ENCODE measurements at places on chromosomes 11 and 22.
A peak's percentile ranks its signal among the peaks of the same experiment; 100 is the strongest.

DNA sequence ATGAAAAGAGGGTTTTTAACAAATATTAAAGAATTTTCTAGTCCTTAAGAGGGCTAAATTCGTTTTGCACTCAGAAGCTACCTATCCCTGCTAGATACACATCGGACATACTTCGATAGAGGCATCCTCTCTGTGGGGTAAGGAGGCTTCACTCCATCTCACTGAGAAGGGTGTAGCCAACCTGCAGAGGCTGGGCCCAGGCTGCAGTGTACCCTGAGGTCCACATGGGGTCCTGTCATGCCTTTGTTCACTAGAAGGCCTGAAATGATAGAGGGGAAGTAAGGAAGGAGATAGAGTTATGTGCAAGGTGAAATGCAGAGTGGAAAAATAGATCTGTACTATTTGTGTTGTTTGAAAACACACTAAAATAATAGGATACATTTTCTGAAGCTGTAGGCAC lies 45.6 kb downstream of the IGSF9B start:
- DNase-seq, result no peak

GRCh38 chr11:95512177-95512576 lies 277.4 kb downstream of the FAM76B start:
- DNase-seq, result no peak

- no peak for DNase-seq
Observed at GRCh38 chr11:102240502-102240901, 76.8 kb upstream of the BIRC3 start.

DNA sequence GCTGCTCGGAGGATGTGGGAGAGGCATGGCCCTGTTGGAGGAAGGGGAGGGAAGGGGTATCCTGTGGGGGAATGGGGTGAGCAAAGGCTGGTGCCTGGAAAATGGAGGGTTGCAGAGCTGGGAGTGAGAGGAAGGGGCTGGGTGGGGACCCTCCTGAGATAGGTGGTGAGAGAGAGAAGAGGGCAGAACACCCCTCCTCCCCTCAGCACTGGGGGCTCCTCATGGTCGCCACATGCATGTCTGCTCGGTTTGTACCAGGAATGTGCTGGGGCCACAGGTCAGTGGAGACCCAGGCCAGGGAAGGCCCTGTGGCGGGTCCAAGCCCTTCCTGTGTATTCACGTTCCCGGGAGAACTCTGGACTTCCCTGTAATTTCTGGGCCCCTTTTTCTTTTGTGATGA lies 27.8 kb upstream of the ACR start:
- no peak for DNase-seq

- no peak for DNase-seq
Observed at GRCh38 chr22:38728871-38729796, 23.4 kb downstream of the GTPBP1 start.

- peak; percentile 85 for DNase-seq
Observed at GRCh38 chr11:133787379-133788141, 57.8 kb downstream of the SPATA19 start.

DNA sequence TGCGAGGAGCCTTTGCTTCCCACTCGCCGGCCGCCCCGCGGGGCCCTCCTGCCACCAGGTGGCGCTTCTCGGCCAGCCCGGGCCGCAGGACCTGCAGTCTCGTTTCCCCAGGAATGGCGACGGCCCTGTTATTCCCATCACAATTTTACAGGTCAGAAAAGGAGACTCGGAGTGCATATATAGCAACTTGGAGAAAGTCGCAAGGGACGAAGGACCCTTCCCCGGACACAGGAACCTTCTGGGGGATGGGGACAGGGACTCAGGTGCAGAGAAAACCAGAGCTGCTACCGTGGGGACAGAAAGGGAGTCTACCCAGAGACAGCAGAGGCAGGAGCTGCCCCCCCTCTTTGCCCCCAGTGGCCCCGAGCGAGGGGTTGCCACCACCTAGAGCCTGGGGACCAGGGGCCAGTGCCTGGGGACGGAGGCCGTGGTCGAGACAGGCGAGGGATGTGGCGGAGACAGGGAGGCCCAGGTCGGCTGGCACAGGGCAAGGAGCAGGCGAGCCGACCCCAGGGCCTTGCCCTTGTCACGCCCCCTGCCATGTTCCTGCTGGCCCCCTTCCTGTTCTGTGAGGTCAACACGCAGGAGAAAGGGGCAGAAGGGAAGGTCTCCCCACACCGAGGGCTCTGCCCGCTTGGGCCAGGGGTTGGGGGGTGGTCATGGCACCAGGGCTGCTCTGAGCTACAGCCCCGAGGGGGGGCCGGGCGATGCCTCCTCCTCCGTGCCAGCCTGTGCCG lies 3.5 kb upstream of the KRTAP5-6 start:
- peak; percentile 90 for DNase-seq

DNA sequence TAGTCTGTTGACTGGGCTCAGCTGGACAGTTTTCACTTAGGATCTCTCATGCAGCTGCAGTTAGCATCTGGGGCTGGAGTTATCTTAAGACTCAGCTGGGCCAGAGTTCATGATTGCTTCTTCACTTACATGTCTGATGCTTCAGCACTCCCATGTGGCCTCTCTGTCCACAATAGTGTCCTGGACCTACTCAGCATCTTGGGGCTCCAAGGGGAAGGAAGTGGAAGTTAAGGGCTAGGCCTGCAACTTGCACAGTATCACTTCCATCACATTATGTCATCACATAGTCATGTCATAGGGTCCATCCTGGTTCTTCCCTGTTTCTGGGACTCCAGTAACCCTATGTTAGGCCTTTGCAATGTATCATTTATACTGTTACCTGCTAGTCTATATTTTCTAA lies 115.9 kb downstream of the C11orf65 start:
- DNase-seq, result no peak

GRCh38 chr22:28075358-28075981 lies 156.4 kb upstream of the PITPNB start:
- DNase-seq, result no peak

DNA sequence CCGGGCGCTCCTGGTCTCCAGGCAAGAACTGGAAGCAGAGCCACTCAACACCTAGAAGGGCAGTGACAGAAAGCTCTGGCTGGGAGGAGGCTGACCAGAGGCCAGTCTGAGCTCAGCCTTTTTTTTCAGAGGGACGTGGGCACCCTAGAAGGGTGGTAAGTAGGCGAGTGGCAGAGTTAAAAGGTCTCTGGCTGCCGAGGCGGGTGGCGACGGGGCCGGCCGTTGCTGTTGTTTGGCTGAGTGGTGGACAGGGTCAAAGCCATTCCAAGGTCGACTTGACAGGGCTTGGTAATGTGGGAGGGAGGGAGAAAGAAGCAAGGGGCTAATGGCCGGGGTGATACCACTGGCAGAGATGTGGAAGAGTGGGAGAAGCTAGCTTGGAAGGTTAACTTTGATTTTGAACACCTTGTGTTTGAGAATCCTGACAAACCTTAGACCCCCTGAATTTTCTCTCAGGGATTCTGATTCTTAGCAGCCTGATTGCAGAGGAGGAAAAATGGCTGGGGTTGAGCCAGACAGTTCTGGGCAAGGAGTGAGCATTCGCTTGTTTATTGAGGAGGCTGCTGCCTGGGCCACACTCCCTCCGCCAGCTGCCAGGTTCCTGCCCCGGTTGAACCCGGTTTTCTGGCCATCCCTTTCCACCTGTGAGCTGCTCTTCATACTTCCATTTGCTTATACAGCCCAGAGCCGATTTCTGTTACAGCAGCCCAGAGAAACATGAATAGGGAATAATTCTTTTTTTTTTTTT lies 868 bp upstream of the SYCE3 start:
- DNase-seq, result no peak

DNA sequence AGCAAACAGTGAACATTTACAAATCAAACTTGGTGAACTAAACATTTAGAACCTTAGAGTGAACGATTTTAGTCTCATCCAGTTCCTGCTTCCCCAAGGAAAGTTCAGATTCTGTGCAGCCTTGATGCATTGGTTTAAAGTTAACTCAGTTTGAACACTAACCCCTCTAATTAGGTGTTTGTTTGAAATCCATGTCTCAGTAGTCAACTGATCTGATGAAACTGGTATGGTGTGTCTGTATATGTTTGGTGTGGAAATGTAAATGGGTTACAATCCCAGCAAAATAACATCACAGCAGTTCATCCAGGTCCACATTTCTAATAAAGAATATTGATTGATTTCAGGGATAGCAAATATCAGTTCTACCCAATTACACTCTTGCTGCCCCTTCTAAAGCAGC lies 532.0 kb downstream of the NTM start:
- DNase-seq, result no peak

DNA sequence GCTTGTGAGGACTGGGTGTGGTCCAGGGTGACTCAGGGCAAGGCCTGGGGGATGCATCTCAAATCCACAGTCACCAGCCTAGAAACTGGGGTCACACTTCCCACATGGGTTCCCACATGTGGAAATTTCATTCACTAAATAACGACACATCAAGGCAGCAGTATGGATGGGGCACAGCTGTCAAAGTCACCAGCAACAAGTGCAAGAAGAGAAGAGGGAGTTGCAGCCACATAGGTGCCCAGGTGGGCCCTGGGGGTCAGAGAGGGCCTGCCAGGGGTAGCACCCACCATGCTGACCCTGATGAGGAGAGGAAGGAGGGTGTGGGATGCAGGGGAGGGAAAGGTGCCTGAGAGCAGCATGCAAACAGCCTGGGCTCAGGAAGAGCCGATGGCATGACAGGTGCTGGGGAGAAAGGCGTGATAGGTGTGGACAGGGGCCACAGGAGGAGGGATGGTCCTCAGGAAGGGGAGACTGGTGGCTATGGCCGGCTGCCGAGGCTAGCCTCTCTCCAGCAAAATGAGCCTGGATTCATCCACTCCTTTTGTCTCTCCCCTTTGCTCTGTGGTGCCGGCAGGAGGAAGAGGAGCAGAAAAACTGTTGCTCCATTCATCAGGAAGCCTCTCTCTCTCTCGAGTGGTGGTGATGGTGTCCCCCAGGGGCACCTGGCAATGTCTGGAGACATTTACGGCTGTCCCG lies 22.3 kb downstream of the DGCR6L start:
- no peak for DNase-seq

- no peak for DNase-seq
Observed at GRCh38 chr11:46345131-46345597, 2.1 kb upstream of the DGKZ start.

DNA sequence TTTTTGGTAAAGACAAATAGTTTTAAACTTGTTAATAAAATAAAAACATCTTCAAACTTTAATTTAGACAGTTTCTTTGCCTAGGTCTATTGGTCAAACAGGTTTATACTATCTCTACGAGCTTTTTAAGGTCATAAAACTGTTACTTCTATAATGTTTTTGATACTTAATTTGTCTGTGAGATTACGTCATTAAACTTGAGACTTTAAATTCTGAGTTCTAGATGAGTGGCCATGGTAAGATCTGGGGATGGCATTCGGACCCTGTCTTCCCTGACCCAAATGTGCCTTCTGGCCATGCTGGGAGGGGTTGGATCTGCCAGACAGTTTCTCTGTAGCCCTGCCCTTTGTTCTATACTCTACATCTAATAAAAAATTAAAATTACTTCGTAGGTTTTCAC lies 497.8 kb downstream of the TMEM135 start:
- no peak for DNase-seq

GRCh38 chr22:22802339-22802970 lies 85.2 kb upstream of the IGLL5 start:
- DNase-seq, result no peak

DNA sequence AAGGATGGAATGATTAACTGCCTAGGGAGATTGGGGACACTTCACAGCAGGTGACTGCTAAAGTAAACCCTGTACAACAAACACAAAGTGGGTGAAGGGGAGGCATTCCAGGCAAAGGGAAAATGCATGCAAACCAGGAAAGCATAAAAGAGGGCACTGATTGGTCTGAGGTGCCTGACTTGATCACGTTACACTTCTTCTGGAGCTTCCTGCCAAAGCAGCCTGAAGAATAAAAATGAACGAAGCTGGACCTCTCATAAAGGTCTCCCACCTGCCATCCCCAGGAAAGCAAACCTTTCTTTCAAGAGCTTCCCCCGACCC lies 46.7 kb upstream of the SCUBE2 start:
- DNase-seq, result no peak

DNA sequence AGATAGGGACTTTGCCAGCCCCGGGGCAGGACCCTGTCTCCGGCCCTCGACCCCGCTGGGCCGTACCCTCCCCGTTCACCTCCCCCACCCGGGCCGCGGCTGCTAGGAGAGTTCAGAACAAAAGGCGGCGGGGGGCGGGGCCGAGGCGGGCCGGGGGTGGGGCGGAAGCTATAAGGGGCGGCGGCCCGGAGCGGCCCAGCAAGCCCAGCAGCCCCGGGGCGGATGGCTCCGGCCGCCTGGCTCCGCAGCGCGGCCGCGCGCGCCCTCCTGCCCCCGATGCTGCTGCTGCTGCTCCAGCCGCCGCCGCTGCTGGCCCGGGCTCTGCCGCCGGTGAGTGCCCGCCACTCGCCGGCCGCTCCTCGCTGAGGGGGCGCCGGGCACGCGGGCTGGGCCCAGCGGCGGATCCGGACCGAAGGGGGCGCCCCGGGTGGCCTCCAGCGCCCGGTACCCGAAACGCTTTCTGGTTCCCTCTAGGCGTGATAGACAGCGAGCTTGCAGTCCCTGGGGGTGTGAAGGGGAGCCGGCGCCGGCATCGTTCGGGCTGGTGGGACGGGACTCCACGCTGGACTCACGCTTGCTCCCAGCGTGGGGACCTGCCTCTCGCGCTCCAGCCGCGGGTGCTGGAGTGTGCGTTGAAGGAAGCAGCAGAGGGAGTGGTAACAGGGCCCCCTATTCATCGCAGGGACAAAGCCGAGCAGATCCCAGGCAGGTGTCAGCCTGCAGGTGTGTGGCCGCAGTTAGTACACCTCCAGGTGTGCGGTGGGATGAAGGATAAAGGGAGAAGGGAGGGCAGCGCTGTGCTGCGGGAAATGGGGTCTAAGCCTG lies at the start of gene MMP11:
Gene MMP11, plus strand, starts transcription at position 201 of the 825 bp plus-strand sequence. Its CDS starts 22 bp downstream, at position 223.
- DNase-seq, result peak; percentile 83

- no peak for DNase-seq
Observed at GRCh38 chr11:84413549-84413948, 1127.4 kb upstream of the CCDC90B start.

DNA sequence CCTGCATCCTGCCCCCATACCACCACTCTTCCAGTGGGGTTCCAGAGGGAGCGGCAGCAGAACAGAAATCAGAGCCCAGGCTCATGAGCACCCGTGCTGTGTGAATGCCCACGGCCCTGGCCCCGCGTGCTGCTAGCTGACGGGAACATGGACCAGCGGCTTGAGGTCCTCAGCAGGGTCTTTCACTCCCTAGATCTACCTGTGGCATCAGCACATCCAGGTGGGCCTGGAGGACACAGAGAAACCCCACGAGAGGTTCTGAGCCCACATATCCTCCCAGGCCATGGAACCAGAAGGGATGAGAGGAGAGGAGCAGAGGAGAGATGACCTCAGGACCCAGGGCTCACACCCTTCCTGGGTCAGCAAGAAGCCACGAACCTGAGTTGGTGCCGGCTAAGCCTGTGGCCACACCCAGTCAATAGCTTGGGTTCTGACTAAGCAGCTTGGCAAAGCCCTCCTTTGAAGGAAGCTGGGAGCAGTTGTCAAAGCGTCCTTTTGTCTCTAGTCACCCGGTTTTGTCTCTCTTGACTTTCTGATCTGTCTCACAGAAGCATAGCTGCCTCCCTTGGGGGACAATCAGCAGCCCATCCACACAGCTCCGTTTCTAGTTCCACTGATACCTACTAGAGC lies 89.3 kb upstream of the LMO1 start:
- DNase-seq, result no peak

All from sciatic nerve (tissue), 2 donors.